ENCODE measurements at places on chromosomes 6 and 20.

DNA sequence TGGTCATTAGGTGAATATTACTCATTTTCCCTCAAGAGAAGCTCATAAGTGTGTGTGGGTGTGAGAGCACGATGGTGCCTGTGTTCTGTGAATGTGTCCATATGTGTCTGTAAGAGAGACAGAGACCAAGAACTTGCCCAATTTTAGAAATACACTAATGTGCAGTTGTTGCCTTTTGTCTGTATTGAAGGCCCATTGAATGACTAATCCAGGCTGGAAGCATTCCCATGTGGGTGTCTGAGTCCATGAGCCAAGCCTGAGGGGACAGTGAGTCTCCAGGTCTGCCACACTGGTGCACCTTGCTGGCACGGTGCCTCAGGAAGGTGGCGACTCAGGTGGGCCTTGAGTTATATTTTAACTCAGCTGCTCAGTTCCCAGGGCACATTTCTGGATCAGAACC, 25.5 kb upstream of the ASXL1 start:
- no peak for DNase-seq

DNA sequence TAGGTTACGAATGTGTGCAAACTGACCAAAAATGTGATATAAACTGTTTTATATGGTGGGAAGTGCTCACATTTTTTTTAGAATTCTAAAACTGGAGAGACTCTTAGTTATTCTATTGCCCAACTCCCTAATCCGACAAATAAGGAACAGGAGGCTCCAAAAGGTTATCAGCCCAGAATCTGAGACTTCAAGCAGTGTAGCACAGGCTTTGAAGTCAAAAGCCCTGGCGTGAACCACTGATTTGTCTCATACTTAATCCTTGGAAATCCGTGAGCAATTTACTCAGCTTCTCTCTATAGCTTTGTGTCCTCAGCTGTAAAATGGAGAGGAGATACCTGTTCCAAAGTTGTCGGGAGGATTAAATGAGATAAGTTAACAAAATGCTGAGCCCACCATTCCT, 368.8 kb upstream of the SASH1 start:
- DNase-seq, result no peak

- no peak for DNase-seq
Observed at GRCh38 chr20:63101781-63102720, 95.3 kb upstream of the BHLHE23 start.

GRCh38 chr6:130931683-130932082, 104.5 kb downstream of the SMLR1 start:
- no peak for DNase-seq

GRCh38 chr6:129046526-129046925, 163.6 kb downstream of the LAMA2 start:
- no peak for DNase-seq

GRCh38 chr6:33785778-33786177, 3.2 kb downstream of the LEMD2 start:
- no peak for DNase-seq

DNA sequence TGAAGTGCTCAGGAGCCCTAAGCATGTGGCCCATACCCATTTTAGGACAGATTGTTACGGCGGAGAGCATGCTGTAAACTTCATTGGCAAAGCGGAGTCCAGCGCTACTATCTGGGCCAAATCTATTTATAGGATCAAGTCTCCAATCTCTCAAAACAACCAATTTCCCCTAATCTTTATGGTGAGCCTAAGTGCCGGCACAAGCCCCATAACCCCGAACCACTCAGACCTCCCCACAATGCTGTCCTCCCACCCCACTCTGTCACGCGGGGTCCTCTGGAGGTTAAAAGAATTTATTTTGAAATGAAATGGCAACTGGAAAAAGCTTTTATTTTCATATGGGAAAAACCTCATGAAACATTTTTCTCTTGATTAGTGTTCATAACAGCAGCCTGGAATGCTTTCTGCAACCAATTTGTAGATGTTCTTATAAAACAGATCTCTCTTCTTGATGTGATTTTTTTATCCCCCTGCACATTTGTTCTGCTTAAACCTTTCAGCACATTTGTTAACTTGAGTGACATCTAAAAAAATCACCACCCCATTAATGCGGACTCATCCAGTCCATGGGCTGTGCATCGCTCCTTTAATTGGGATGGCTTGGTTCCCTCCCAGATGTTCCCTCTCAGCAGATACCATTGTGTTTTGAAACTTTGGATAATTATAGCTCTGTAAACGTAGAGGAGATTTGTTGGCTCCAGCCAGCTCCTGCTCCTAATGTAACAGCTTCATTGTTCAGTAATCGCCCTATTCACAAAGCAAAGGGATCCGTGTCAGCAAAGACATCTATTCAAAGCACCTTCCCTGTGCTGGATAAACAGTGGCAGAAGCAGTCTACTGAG, 323.6 kb downstream of the CD83 start:
- no peak for DNase-seq

GRCh38 chr6:149459761-149460160, 25.1 kb downstream of the ZC3H12D start:
- no peak for DNase-seq

- no peak for DNase-seq
Observed at GRCh38 chr20:36154700-36155628, at the start of gene EPB41L1. Gene EPB41L1, plus strand, starts transcription at chr20:36154740. Its CDS starts 19,038 bp downstream, at chr20:36173778.

GRCh38 chr6:89186762-89187161, 30.4 kb downstream of the GABRR1 start:
- no peak for DNase-seq

- no peak for DNase-seq
Observed at GRCh38 chr20:35005463-35005961, 49.8 kb downstream of the MYH7B start.

DNA sequence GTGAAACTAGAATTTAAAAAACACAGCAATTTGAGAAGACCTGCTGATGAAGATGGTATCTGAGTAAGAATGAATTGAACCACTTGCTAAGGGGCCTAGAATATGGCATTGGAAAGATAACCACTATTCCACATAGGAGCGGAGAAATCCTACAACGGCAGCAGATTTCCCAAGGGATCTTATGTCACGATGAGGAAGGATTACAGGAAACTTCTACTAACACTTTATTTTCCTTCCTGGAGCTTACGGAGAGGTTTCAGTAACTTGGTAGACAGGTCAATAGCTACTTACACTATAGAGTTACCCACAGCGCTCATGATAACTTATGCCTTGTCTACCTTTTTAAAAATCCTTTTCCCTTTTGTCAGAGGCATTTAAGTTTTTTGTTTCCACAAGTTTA, 11.8 kb upstream of the TCF21 start:
- no peak for DNase-seq

GRCh38 chr6:105621564-105622175, 218.8 kb upstream of the PREP start:
- DNase-seq, result no peak

DNA sequence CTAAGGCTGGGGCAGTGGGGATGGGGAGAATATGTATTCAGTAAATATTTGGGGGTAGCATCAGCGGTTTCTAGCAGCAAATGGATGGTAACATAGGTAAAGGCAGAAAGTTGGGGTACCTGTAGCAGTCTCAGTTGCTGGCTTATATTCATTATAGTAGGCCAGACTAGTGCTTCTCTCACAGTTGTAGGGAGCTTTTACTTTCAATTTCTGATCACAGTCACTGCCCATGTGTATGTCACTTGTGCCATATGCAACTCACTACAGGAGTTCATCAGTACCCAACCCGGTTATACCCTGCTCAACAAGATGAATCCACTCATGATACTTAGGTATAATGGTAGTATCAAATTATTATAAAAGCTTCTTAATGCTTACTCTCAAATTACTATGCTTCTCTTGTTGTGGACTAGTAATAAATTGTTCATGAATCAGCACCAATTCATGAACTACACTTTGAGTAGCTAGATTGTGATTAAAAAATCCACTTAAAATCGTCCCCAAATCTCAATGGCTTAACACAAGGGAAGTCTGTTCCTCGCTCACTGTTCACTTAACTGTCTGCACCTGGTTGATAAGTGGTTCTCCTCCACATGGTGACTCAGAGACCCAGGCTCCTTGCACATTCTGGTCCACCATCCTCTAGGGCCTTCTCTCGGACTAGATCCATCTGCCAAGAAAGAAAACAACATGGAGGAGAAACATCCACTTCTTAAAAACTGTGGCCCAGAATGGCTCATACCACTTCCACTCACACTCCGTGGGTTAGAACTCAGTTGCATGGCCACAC, 31.3 kb upstream of the MYLIP start:
- no peak for DNase-seq

GRCh38 chr6:50962213-50962759, 143.6 kb downstream of the TFAP2B start:
- no peak for DNase-seq

DNA sequence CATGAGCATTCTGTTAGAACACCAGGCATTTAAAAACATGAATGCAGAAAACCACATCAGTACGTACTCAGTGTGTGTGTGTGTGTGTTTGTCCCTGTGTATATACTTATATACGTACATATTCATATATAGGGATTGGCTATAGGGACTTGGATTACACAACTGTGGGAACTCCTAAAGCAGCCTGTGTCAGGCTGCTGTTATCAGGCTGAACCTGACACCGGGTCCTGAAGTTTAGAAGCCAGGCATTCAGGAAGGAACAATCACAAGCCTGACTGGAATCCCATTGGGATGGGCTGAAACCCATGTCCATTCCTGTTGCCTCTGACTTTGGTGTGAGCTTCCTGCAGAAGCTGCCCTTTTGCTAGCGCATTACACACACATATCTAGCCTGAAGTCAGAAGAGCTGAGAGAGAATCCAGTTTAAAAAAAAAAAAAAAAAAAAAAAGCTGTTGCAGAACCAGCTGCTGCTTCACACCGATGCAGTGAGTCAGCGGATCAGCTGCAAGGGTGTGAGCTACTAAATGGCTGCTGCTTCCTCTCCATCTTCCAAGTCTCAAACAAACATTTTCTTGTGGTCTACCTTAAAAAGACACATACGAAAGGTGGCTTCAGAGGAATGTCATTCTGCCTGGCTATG, 348.1 kb downstream of the THBS2 start:
- no peak for DNase-seq

DNA sequence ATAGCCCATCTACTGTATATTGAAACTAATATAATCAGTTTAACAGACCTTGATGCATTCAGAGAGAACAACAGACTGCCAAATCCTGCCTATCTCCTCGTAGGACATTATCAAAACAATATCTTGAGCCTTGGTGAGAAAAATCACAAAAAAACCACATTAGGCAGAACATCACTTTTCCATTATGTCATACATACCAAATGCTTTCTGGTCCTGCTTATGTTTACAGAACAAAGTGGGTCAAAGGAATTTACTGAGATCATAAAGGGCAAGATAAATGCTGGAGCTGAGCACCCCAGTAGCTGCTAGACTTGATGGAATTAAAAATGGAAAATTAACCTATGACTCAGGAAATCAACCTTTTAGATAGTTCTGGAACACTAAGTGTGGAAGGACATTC, 195.3 kb upstream of the KCNK16 start:
- no peak for DNase-seq

- DNase-seq, result no peak
Observed at GRCh38 chr6:43460032-43460431, 4.7 kb upstream of the DLK2 start.
